T-cell (primary cell): ENCODE measurements at places on chromosomes 6 and 20.

DNA sequence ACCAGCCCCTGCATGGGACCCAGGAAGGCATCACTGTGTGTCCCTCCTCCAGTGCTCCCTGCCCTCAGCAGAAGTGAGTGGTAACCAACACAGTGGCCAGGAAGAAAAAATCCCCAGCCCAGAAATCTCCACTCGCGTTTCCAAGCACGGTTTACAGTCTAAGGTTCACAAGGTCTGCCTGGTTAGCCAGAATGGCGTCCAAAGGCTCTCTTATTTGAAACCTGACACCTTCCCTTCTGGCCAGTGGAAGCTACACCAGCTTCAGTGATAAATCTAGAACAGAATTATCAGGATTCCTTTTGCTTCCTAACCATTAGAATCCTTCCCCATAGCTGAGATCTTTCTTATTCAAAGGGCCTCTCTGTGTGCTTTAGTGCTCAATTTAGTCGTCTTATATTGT, 9.2 kb downstream of the LY86 start:
- no peak for DNase-seq

DNA sequence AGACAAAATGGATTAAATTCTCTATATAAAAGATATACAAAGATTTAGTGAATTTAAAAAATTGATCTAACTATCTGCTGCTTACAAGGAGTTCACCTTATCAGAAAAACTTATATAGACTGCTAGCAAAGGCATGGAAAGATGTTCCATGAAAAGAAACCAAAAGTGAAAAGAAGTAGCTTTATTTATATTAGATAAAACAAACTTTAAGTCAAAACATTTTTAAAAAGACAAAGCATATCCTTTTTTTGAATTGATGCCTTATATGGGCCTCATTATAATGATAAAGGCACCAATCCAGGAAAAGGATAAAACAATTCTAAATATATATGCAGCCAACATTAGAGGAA, 334.2 kb downstream of the MEI4 start:
- no peak for DNase-seq

DNA sequence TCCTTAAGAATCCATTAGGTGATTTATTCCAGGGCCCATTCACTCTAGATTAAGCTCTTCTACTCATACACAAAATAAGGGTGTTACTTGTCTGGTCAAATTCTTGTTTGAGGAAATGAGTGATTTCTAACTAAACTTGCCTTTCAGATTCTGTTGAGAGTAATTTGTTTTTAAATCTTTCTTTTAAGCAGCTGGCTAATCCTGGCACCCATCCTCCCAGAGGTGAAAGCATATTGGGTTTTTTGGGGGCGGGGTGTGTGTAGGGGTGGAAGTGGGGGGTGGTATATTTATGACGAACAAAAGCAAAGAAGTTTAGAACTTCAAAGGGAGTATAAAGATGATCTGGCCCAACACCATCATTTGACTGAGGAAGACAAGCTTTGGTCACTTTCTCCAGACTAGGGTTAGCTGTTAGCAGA, 94.7 kb downstream of the RTN4IP1 start:
- no peak for DNase-seq

- DNase-seq = no peak
Observed at GRCh38 chr20:62515280-62515679, 39.5 kb upstream of the GATA5 start.

- no peak for DNase-seq
Observed at GRCh38 chr20:56778765-56779195, 149.7 kb downstream of the TFAP2C start.

- no peak for DNase-seq
Observed at GRCh38 chr20:38973645-38974044, 11.5 kb downstream of the DHX35 start.

- no peak for DNase-seq
Observed at GRCh38 chr20:16209357-16209756, 363.9 kb downstream of the KIF16B start.

- DNase-seq = no peak
Observed at GRCh38 chr6:36114798-36115408, 15.4 kb upstream of the MAPK13 start.

GRCh38 chr6:166957805-166958076, 1.4 kb upstream of the RNASET2 start:
- no peak for DNase-seq
